ELR (cell line): ENCODE measurements at places on chromosomes 4 and X.

DNA sequence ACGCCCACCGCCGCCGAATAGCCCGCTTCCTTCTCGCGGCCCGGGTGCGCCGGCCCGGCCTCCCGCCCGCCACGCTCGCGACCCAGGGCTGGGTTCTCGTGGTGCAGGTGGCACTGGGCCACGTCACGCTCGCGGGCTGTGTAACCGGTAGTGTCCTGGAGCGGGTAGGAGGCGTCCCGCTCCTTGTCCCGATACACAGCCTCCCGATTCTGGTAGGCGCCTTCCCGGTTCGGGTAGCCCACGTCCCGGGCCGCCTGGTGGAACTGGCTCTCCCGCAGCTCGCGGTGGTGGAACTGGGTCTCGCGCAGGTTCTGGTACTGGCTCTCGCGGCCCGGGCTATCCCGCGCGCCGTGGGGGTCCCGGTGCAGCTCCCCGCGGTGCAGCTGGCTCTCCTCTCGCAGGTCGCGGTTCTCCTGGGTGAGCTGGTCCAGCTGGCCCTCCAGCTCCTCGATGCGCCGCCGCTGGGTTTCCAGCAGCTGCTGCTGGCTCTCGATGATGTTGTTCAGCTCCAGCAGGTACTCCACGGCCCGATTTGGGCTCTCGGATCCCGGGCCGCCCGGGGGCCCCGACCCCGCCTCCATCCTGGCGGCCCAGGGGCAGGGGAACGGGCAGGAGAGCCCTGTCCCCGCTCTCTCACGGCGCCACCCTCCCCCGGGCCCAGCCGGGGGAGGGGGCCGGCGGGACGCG lies 39.3 kb upstream of the IQSEC2 start:
- DNase-seq = peak; percentile 18

DNA sequence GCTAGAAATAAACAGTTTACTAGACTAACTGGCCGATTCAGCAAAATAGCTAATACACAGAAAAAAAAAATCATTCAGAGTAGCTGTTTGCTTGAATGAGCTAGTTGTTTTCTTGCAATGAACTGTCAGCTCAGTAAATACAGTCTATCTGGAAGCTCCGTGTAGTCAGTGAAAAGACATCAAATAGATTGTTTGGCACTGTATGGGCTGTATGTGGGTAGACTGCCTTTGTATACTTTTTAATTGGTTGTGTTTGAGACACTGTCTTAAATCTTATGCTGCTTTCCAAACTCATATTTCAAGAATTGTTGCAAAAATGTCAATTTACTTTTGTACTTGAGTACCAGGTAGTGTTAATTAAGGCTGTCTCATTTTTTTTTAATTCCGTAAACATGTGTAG lies 61.6 kb upstream of the GPR174 start:
- DNase-seq = no peak

GRCh38 chr4:76969941-76970529 lies 20.5 kb downstream of the SEPTIN11 start:
- no peak for DNase-seq

DNA sequence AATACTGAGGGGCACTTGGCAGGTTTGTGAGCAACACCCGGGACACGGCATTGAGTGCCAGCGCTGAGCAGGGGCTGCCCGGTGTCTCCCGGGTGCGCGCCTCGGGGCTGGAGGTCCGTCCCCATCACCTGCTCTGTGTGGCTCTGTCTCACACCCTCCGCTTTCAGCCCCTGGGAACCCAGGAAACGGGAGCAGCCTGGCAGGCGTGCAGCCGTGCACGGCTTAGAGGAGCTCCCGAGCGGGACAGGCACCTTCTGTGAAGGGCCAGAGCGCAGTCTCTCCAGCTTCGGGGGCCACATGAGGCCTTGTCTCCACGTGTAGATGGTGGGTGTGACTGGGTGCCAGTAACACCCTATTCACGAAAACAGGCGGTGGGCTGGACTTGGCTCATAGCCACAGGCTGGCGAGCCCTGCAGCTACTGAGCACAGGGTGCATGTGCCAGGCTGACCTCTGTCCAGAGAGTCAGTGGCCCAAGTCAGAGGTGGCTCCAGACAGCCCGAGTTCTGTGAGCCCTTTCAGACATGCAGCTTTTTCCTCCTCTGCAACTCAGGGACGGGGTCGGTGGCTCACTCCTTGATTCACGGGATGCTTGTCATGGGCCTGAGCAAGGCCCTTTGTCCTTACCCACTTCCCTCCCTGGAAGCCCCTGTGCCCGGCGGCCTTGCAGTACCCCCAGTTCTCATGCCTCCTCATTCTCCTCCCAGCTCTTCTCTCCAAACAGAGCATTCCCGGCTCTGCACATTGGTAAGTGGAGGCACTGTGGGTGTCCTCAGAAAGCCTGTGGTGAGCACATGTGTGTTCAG lies 23.5 kb downstream of the UVSSA start:
- DNase-seq = no peak

DNA sequence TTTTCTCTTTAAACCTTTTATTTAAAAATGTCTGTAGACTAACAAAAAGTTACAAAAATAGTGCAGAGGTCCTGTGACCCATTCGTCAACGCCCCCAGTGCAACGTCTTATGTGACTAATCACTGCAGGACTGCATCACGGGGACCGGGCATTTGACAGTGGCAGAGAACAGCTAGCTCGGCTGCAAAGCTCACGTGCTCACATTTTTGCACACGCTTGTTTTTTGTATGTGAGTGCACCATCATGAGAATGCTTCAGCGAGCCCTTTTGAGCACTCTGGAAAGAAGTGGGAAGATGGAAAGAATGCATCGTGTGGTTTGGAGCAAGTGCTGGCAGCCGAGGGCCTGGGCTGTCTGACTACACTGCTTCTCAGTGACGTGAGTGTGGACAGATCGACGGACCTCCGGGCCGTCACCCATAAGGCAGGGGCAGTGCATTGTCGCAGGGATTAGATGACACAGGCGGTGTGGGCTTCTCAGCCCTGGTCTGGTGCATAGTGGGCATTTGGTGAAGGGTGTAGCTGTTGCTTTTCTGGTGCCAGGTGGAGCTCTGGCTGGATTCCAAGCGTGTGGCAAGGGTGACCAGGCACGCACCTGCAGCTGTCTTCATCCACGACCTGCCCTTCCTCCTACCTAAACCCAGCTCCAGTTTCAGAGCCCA lies 17.7 kb downstream of the SPON2 start:
- no peak for DNase-seq

- DNase-seq = no peak
Observed at GRCh38 chr4:53651156-53651735, 60.0 kb upstream of the LNX1 start.
